ENCODE measurements at places on chromosomes 3 and 15.

DNA sequence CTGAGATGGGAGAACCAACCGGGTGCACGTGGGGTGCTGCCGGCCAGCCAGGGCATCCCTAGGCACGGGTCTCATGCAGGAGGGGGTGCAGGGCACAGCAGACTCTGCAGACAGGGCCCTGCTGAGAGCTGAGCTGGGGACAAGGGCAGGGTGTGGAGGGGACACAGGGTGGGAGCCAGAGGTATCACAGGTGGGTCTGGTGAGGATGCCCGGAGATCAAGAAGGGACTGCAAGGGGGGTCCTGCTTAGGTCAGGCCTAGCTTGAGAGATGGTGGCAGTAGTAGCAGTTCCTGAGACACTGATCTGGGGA lies 39.5 kb upstream of the PRR23E start:
- DNase-seq: no peak

GRCh38 chr3:122298239-122298638 lies 26.8 kb upstream of the CSTA start:
- DNase-seq: no peak

GRCh38 chr3:57919987-57920386 lies 88.2 kb upstream of the FLNB start:
- no peak for DNase-seq

- DNase-seq: no peak
These were observed 50.3 kb upstream of the GNB5 start for GRCh38 chr15:52241489-52241888.

- DNase-seq: no peak
These were observed 38.4 kb downstream of the CMC1 start for GRCh38 chr3:28279770-28280169.

DNA sequence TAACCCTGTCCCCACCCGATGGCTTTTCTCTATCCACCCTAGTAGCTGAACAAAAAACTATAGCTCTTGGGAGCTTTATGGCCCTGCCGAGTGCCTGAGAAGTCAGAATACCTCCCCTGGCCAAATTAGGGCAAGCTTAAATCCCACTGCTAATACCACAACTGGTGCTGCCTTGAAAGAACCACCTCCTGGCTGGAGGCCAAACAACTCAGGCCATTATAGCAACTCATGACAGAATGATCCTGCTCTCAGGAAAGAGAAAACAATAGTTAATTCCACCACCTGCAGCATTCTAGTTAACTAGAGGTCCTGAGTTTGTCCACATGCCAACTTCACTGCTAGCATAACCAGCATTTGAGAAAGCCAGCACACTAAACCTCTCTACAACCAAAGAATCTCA lies 123.2 kb downstream of the RTP4 start:
- DNase-seq: no peak

DNA sequence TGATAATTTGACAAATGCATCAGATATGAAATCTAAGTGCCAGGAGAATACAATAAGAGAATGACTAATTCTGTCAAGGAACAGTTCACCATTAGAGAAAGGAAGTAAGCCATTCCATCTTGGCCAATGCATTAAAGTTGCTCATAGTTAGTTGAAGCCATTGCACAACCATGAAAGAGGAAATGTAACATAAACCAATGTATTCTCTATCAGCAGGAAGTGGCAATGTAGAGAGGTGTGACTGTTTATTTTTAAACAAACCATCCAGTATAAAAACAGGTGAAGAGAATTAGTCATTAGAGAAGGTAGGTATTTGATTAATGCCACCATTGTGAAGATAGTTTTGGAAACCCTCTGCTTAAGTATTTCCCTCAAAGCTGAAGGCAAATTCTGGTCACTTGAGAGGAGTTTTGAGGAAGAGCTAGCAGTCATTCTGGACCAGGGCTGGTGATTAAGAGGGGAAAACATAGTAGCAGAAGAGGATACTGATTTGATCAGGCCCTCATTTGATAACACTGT lies 10.7 kb upstream of the ANXA2 start:
- peak; percentile 4 for DNase-seq

- DNase-seq: no peak
These were observed 26.7 kb upstream of the GREM1 start for GRCh38 chr15:32690941-32691688.

DNA sequence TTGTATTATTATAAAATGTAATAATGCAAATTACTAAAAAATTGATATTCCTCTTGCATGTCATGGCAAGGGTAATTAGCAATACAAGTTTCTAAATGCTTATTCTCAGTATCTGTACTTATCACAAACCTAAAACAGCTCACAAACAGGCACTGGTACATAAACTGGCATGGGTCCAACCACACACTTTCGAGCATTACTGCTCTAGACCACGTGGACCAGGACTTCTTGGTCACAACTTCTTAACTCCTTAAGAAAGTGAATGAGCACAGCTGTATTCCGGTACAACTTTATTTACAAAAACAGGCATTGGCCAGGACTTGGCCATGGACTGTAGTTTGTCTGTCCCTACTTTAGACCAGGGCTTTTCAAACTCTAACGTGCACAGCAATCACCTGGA lies 173.3 kb downstream of the SUCLG2 start:
- no peak for DNase-seq

- DNase-seq: no peak
These were observed 222.6 kb downstream of the BBX start for GRCh38 chr3:107745354-107745753.

- no peak for DNase-seq
These were observed 539.7 kb upstream of the IL12A start for GRCh38 chr3:159448902-159449301.

DNA sequence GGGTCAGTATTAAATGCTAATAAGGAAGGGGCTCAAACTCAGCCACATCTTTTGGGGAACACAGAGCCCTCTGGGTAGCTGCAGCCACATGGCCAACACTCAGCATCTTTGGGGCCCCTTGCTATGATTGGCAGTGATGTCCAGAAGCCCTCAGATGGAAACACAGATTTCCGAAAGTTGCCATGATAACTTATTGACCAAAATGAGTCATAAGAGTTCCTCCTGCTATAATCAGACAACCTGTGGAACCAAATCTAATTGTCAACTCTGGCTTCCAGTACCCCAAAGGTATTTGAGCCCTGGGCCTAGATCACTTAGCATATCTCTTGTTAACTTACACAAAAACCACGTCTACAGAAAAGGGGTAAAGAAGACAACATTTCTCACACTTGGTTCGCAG lies 392.2 kb downstream of the KCNH8 start:
- DNase-seq: no peak

GRCh38 chr3:59660852-59661625 lies 611.2 kb upstream of the CFAP20DC start:
- no peak for DNase-seq

- no peak for DNase-seq
These were observed 55.7 kb upstream of the SMAD6 start for GRCh38 chr15:66646308-66646707.

- no peak for DNase-seq
These were observed 8.3 kb downstream of the ANKRD63 start for GRCh38 chr15:40274350-40275274.

- no peak for DNase-seq
These were observed 556 bp downstream of the ANKRD63 start for GRCh38 chr15:40282147-40282868.

- DNase-seq: no peak
These were observed 54.1 kb upstream of the TFRC start for GRCh38 chr3:196135693-196136639.

DNA sequence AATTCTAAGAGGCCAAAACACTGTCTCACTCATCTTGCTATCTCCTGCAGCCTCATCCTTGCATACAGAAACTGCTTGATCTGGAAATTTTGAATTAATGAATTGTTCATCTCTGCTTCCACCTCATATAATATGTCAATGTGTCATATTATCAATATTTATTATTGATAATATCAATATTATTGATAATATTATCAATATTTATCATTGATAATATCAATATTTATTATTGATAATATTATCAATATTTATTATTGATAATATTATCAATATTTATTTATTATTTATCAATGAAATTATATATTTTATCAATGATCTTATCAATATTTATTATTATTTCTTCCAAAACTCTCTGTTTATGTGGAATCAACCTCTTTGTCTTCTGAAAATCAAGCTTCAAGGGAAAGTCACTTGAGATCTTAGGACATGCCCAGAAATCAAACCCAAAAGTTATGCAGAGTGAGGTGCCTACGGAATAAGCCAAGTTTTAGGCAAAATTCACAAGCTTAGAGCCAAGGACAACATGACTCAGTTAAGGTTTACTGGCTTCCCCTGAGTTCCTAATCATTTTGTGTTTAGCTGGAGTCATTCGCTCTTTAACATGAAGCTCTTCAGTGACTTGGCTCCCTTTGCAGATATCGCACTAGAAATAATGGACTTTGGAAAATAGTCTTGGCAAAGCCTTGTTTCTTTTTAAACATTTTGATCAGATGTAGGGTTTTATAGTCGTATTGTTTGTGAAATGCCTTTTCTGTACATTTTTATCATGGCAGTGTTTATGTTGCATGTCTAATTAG lies 297.1 kb upstream of the RARB start:
- no peak for DNase-seq

DNA sequence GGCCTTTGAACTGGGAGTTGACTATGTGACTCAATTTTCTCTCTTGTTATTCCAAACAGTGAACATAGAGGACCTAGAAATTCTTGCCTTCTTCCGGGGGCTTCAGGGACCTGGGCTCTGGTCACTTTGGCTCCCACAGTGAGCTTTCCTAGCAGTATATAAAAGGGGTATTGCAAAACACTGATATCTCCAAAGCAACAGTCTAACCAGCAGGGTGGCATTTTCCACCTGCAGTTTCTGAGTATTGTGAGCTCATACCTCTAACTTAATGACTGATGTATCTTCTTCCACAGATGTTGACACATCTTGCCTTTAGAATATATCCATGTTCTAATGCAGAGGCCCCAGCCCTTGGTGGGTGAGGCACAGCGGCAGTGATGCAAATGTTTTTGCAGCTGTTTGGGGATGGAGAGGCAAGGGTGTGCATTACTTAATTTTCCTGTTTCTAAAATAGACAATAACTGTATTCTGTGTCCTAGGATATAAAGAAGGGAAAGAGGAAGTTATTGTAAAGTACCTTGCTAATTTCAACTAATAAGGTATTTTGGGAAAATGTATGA lies 45.7 kb upstream of the ADGRG7 start:
- no peak for DNase-seq

GRCh38 chr3:194951931-194952582 lies 266.4 kb downstream of the FAM43A start:
- DNase-seq: no peak

DNA sequence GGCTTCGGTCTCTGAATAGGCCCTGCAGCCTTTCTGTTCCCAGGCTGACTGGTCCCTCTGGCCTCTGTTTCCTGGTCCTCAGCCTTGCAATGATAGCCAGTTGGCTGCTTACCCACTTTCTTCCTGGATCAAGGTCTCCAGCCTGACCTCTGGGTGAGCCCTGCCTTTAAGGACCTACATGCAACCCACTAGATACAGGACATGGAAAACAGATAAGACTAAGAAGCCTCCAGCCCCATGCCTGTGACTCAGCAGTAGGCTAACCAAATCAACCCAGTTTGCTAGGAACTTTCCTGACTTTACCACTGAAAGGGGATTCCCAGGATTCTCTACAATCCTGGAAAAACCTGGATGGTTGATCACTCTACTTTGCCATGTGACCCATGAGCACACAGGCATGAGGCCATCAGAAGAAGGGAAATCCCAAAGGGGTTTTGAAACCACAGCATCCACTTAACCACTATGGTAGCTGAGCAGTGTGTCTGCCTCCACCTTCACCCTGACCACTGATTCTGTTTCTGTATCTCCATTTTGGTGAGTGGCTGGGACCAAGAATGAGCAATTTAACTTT lies 188.1 kb downstream of the CHST2 start:
- no peak for DNase-seq

DNA sequence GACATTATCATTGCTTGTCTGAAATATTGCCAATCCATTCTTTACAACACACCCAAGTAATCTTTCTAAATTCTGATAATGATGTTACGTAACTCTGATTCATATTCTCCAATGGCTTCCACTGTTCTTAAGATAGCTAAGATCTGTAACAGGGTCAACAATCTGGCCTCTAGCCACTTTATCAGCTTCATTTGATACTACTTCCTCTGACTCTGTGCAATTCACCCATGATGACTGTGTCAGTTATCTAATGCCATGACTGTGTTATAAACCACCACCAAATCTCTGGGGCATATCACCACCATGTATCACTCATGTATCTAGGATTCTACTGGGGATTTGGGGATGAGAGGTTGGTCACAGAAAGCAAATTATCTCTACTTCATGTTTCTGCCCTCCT lies 44.0 kb downstream of the CD200 start:
- peak; percentile 26 for DNase-seq

GRCh38 chr3:177538750-177539730 lies 341.8 kb upstream of the TBL1XR1 start:
- DNase-seq: no peak

- DNase-seq: no peak
These were observed 13.3 kb downstream of the RHCG start for GRCh38 chr15:89483079-89483478.

GRCh38 chr3:10594915-10595314 lies 89.5 kb upstream of the ATP2B2 start:
- DNase-seq: no peak

DNA sequence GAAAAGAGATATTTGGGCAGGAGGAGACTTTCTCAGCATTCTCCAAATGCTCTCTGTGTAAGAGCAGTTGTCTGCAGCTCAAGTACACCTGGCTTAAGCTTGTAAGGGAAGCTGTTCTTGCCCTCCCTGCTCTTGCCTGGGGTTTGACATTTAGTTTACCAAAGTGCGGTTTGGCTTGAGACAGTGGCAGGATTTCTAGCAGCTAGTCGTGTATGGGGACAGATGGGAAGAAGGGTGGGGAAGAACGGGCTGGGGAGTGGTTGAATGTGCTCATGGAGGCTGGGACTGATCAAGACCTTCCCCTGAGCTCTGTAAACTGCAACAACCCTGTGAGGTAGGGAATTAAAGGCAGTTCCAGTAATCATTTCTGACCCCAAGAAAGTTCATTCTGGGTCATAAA lies 39.8 kb downstream of the SQOR start:
- DNase-seq: no peak

GRCh38 chr3:56322862-56323261 lies 145.4 kb downstream of the ERC2 start:
- no peak for DNase-seq

- no peak for DNase-seq
These were observed 110.3 kb downstream of the PDE8A start for GRCh38 chr15:85091990-85092389.

DNA sequence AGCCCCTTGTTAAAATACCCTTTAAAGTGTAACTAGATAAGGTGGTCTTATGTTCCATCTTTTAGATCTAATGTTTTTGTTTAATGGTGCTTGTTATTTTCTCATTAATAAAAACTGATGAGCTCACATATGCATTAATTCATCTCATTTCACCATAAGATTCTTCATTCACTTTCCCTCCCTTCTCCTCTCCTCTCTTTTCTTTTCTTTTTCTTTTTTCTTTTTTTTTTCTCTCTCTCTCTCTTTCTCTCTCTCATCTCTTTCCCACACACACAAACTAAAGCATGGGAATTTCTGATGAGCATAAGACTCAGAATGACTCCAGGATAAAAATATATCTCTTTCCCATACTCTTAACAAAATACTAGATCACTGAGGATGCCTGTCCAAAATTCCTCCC lies 49.6 kb downstream of the MECOM start:
- no peak for DNase-seq
